Fibroblast of mammary gland (primary cell): ENCODE measurements at places on chromosomes 7 and 10.

DNA sequence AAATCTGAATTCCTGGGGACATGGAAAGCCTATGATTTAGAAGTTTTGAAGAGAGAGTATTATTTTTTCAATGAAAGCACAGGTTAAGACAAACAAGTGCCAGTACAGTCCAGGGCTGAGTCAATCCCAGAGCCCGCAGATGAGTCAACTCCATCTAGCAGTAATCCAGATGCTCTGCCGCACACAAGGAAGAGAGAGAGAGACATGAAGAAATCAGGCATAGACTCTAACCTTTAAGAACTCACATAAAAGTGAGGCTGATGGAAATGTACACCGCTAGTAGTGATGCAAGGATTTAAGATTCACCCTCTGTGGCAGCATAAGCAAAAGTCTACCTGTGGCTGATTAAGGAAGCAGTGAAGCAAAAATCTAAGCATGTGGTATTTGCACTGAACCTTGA is 651.5 kb downstream of the TNS3 start:
- peak; percentile 96 for DNase-seq

DNA sequence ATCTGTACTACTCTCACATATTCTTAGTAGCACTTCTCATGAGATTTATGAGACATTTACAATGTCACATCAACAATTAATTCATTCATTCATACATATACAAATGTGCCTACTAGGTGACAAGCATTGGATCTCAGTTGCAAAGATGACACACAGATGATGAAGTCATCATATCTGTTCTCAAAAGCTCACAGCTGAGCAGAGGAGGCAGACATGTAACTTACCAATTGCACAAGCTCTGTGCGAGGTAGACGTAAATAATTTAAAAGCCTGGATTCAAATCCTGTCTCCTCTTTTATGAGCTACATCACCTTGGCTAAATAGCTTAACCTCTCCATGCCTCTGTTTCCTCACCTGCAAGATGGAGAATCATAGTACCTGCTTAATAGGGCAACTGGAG is 109.4 kb upstream of the FAM133B start:
- peak; percentile 66 for DNase-seq

DNA sequence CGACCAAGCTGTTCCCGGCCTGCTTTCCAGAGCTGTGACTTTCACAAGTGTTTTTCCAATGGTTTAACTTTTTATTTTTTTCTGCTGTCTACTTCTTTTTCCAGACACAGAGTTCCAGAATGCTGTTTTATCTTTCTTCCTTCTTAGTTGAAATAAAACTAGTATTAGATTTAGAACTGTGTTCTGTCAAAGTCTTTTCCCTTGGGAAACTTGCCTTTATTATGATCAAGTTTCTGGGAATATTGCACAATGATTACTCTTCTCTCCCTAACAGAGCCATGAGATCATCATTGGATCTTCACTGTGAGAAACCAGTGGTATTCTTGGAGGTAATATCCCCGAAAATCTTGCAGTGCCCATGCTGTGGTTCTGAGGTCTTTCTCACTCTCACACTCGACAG is 104.9 kb upstream of the KCND2 start:
- DNase-seq, result peak; percentile 95

GRCh38 chr10:78584681-78585080 is 484.1 kb upstream of the ZMIZ1 start:
- no peak for DNase-seq

DNA sequence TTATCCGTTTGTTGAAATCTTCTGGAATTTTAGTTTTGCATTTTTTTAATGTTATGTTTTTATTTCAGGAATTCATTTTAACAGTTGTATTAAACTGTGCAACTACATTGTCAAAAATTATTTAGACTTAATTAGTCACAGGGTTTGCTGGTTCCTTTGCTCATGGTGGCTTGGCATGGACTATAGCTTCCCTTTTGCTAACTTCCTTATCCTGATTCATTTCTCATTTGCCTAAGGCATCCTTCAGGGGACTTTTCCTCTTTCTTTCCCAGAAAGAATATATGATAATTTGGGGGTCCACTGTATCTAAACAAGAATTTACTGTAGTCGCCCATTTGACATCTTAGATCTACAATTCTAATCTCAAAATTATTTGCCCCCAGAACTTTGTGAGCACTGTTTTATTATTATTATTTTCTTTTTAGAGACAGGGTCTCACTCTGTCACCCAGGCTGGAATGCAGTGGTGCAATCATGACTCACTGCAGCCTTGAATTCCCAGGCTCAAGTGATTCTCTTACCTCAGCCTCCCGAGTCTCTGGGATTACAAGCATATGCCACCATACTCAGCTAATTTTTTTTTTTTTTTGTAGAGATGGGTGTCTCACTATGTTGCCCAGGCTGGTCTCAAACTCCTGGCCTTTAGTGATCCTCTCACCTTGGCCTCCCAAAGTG is 13.9 kb downstream of the FIGNL1 start:
- DNase-seq, result peak; percentile 83

DNA sequence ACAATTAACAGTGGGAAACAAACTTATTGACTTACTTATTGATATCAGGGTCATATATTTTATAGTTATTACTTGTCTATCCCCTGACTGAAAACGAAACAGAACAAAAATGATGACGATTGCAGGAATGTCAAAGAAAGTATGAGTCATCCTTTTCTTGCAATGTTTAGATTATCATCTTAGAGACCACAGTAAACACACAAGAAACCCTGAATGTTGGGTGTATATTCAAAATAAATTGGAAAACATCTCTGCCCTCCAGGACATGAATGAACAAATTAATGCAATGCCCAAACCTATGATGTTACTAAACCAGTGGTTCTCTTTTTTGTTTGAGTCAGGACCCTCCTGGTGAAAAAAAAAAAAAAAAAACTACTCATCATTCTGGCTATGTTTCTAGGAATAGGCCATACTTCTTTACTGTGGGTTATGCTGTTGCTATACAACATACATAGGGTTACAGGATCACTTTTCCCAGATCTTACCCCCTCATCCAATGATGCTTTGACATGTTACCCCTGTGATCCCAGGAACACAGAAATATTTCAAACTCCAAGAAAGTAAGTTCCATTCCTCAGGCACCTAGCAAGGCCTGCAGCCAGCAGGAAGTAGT is 623.4 kb upstream of the IGFBP3 start:
- DNase-seq, result peak; percentile 83

- DNase-seq, result peak; percentile 45
Observed at GRCh38 chr7:124989911-124990310, 60.3 kb upstream of the POT1 start.

GRCh38 chr7:148340438-148341280 is 249.9 kb upstream of the C7orf33 start:
- no peak for DNase-seq

DNA sequence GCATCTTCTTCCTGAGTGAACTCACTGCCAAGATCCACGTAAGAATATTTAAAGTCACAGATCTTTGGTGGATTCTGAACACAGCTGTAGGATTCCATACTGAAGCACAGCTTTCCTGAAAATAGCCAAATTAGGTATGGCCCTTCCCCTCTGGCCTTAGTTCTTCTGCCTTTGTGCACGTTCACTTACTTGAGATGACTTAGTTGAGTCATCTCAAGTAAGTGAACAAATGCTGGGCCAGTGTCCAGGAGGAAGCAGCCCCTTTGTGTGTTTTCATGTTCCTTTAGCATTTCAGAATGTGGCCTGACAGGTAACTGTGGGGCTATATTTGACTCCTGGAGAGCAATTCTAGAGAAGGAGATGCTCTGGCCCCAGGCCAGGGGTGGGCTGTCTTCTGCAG is 51.5 kb downstream of the CCNY start:
- peak; percentile 79 for DNase-seq

DNA sequence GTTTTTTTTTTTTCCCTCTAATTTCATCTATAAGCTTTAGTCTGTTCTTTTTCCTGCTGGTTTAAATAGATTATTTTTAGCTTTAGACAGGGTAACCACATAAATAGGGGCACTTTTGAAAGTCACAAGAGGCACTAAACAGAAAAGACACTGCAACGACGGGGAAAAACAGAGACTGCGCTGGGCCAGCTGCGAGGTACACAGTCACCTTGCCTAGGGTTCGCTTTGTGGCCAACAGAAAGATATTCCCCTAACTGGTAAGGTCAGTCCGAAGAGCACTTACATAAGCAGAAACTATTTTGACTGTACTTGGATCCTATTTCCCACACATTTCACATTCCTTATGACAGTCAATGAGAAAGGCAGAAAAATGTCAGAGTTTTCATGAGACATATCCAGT is 175.6 kb upstream of the PHF14 start:
- no peak for DNase-seq

- DNase-seq, result peak; percentile 24
Observed at GRCh38 chr10:71216751-71217265, 4.4 kb downstream of the UNC5B start.

GRCh38 chr10:5274795-5275194 is 78.2 kb downstream of the AKR1C4 start:
- no peak for DNase-seq

DNA sequence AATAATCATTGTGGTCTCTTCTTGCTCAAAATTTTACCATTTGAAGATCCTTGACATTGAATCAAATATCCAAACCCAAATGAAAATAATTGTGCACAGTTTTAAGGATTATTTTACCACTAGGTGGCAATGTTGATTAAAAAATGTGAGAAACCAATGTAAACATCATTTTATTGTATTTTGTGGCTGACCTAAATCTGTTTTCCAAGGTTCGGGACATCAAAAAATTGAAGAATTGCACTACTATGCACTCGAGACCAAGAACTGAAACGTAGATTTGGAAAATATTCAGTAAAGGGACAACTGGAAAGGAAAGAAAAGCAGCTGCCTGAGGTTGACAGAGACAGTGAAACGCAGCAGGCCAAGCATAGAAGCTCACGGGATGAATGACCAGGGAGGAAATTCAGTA is 259.3 kb downstream of the SNX13 start:
- DNase-seq, result peak; percentile 70

DNA sequence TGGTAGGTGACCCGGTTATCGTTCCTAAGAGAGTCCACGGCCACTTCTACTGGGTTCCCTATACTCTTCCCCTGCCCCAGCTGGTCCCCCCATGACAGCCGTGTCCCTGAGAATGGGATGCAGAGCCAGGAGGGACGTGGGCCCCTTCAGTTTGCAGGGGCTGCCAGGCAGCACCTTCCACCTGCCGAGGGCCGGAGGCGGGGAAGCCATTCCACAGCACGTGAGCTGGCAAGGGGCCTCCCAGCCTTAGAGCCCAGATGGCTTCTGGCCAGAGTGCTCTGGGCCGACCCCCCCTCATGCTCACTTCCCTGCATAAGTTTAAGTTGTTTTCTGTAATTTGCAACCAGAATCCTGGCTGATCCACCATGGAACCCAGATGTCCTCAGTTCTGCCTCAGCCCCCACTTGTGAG is 39.0 kb downstream of the DIP2C start:
- DNase-seq, result no peak

- peak; percentile 40 for DNase-seq
Observed at GRCh38 chr7:151310578-151310977, 31.0 kb upstream of the NUB1 start.

- DNase-seq, result peak; percentile 19
Observed at GRCh38 chr7:42645906-42646305, 266.0 kb downstream of the C7orf25 start.

GRCh38 chr7:121486590-121486989 is 90.5 kb upstream of the FAM3C start:
- no peak for DNase-seq

- DNase-seq, result no peak
Observed at GRCh38 chr10:10418387-10418786, 599.3 kb upstream of the CELF2 start.
